ENCODE measurements at places on chromosomes 7 and 10.

DNA sequence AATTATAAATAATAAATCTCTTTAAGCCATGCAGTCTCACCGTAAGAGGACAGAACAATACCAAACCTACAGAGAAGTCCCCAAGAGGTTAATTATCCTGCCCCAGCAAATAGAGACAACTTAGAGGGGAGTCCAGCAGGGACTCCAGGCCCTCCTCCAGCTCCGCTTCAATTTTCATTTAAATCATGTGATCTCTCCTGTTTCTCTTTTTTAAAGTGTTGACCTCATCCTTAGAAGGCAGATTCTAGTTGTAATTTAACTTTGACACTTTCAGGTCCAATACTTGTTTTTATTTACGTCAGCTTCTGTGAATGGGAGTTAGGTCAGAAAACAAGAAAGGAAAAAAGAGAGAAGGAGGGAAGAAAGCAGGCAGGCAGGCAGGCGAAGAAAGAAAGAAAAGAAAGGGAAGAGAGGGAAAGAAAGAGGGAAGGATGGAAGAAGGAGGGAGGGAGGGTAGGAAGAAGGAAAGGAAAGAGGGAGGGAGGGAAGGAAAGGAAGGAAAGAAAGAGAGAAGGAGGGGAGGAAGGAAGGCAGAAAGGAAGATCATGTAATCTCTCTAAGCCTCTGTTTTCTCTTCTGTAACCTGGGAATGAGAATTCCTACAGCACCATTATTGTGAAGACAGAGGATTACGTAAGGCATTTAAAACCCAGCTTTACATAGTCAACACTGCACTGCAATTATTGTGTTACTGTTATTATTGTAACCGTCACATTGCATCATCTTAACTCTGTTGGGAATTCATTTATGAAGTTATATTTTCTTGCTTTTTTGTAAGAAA lies 227.7 kb downstream of the SKIDA1 start:
- DNase-seq: no peak

DNA sequence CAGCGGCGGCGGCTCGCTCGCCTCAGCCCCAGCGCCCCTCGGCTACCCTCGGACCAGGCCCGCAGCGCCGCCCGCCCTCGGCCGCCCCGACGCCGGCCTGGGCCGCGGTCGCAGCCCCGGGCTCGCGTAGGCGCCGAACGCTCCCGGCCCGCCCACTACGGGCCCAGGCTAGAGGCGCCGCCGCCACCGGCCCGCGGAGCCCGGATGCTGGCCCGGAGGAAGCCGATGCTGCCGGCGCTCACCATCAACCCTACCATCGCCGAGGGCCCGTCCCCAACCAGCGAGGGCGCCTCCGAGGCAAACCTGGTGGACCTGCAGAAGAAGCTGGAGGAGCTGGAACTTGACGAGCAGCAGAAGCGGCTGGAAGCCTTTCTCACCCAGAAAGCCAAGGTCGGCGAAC lies 18.2 kb upstream of the TSPAN33 start:
- no peak for DNase-seq

DNA sequence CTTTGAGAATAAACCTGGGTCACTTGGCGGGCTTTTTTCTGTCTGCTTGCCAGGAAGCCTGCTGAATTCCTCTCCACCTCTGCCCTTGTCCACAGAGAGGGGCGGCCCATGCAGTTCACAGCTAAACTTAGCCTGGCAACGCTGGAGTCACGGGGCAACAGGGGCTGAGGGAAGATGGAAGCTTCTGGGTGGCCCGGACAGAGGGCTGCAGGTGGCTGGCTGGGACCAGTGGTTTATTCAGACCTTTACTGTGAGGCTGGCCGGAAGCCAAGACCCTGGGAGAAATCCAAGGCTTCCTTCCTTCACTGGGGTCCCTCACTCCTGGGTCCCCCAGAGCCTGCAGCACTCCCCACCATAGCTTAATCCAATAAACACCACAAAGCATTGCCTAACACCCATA lies 17.0 kb downstream of the ITPRIP start:
- no peak for DNase-seq

GRCh38 chr7:121587435-121587834 lies 191.3 kb upstream of the FAM3C start:
- no peak for DNase-seq

GRCh38 chr7:28904578-28905048 lies 53.5 kb downstream of the TRIL start:
- DNase-seq: no peak

DNA sequence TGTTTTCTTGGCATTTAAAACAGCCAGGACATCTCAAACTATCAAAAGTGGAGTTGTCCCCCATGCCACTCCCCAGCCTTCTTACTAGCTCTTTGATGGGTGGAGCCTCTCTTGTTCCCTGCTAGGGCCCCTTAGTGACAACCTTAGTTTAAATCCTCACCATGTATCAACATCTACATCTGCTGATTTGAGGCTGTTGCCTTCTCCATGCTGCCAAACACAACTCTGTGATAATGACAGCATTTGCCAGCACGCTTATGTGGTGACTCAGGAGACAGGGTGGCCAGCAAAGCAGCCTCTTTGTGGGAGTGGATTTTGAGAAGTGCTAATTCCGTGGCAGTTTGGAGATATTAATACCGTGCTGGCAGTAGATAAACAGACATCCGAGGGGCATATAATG lies 145.4 kb downstream of the LRRC4 start:
- peak; percentile 10 for DNase-seq

- no peak for DNase-seq
Measured at GRCh38 chr10:101683276-101683675, 11.7 kb downstream of the FBXW4 start.

DNA sequence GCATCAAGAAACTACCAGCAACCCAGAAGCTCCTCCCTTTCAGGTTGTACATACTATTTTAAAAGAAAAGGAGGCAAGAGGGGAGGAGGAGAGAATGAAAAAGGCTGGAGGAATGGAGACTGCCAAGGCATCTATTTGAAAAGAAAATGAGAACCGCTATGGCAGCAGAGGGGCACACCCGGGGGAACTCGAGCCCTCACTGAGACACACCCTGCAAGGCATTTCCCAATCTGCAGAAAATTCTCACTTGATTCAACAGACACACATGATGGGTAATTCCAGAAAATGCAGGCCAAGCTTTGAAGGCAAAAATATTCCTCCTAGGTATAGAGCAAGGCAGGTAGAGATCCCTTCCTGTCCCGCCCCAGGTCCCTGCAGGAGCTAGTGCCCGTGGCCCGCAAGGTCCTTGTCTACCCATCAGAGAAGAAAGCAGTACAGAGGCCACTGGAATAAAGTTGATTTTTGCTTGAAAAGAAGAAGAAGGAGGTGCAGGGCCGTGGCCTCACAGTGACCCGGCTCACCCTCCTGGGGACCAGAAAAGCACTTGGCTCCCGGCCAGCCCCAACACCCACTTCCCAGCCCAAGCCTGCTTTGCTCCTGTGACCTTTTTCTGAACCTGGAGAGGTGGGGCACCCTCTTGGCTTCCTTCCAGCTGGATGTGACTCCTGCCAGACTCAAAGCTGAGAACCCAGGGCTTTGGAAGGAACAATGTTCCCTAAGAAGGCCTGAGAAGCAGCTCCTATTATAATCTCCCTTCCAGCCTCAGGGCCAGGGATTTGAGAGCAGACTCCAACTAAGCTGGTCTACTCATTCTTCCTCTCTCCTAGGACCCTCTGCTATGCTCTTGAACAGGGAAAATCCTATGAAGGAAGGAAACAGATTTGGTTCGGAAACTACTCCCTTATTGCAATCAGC lies 6.2 kb upstream of the PIK3CG start:
- DNase-seq: no peak

DNA sequence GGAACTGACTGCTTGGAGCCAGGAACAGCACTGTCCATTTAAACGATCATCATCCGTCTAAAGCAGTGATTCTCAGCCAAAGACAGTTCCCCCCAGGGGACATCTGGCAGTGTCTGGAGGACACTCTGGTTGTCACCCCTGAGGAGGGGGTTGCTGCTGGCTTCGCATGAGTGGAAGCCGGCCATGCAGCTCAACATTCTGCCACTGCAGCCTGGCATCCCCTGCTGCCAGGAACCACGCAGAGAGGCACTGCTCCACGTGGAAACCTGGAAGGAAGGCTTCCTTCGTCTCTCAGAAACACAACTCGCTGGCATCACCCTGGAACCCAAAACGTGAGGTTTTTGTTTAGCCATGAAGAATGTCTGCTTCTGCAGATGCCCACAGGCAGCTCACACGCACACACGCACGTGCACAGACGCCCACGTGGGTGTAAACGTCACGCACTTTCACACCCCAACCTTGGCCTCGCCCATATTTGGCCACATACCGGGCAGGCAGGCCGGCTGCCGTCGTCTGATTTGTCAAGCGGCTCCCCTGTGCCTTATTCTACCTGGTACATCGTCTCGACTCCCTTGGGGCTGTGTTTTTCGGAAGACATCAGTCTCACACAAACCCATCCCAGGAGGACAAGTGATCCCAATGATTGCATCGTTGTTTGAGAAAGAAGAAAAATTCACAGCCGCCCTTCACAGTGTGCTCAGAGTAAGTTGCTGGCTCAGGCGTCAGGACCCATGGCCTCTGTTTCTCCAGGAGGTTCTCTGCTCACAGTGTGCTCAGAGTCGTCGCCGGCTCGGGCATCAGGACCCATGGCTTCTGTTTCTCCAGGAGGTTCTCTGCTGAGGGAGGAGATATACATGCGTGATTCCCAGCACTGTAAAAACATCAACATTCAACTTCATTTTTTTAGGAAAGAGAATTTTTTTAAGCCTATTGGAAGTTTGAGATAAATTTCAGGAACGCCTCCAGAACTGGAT lies 127.2 kb upstream of the PPP2R2D start:
- DNase-seq: no peak

DNA sequence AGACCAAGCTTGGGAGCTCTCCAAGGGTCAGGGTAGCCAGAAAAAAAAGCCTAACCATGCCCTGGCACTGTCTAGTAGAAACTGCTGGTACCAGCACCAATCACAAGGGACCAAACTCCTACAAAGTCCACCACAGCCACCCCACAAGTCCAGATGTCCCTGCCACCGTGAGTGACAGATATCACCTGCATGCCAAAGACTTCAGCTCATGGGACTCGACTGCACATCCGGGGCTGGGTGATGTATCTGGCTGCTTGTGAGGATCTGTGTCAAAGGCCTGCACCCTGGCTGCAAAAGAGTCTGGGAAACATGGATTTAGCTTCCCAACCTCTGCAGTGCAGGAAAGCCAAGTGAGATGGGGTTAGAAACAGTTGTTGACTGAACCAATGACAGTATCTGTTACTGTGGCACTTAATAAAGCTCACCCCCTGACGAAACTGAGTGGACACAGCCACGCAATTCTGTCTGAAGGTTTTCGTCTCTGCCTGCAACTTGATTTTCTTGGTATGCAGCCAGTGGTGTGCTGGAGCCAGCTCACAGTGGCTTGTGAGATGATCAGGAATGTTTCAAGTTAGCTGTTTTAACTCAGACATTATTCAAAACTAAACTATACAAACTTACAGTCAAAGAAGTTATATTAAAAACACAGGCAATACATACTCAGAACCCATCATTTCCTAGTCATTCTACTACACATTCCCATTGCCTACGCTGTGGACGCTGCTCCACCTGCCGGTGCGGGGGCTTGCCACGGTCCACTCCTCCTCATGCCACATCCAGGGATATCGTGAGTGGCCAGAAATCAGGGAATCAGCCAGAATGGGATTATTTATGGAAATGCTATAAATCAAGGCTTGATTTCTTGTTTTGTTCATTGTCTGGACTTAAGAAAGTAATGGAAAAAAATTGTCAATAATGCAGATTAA lies 9.2 kb downstream of the ZNF488 start:
- no peak for DNase-seq

GRCh38 chr10:129773359-129773990 lies 190.6 kb downstream of the EBF3 start:
- DNase-seq: no peak

DNA sequence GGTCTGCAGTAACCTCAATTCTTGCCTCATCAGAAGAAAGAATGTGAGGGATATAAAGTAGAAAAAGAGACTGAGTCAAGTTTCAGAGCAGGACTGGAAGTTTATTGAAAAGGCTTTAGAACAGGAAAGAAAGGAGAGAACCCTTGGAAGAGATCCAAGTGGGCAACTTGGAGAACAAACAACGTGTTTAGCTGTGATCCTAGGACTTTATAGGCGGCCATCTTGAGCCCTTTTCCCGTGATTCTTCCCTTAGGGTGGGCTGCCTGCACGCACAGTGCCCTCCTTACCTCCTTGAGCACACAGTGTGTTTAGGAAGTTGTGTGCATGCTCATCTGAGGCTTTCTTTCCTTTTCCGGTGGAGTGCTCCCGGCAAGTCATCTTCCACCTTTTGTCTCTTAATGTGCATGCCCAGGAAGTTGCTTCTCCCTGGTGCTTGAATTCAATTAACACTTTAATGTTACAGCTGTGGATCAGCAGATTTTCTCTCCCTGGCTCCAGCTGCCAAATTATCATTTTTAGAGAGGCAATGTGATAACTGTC lies 59.8 kb downstream of the ENTPD1 start:
- DNase-seq: no peak

DNA sequence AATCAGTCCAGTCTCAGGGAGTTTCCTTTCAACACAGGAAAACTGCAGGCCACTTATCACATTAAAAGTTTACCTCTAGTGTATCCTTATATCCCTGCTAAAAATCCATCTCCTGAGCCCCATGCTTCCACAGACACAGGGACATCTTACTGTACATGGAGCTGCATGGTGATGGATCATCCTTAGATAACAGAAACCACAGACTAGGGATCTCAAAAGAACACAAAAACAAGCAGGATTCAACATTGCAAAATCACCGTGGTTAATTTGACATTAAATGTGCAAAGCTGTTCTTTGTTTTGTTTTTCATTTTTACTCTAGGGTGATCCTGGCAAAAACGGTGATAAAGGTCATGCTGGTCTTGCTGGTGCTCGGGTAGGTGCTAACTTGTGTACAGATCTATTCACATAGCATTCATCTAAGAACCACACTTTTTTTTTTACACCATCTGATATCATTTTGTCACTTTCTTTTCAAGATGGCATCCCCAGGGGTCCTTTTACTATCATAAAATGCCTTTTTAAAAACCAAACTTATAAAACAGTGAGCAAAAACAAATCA lies 18.1 kb downstream of the COL1A2 start:
- no peak for DNase-seq

GRCh38 chr7:130856866-130857265 lies 122.9 kb upstream of the KLF14 start:
- DNase-seq: no peak

- DNase-seq: no peak
Measured at GRCh38 chr10:50794490-50794889, 54.8 kb downstream of the ASAH2B start.

DNA sequence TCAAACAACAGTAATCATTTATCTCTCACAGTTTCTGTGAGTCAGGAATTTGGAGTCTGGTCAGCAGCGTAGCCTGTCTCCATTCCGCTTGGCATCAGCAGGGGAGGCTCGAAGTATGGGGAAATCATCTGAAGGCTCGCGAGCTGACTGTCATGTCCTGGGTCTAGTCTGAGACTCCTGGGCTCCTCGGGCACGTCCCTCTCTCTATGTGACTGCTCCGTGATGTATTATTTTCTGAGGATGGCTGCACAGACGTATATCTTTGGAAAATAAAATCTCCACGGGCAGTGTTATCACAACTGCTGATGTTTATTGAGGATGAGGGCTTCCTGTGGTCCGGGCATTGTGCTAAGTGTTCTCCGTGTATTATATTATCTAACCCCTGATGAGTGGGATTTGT lies 23.3 kb upstream of the PCGF5 start:
- DNase-seq: no peak
